H7 (cell line): ENCODE measurements at places on chromosomes 2 and 18. TPM values are rescaled to one million over a fixed set of nuclear protein-coding genes. Genes with fewer than 3 reads are reported as not detected.

- no peak for DNase-seq
These were observed 20.2 kb upstream of the CALCRL start for GRCh38 chr2:187468262-187468661.

GRCh38 chr2:181828122-181828705 lies 63.3 kb upstream of the ITPRID2 start:
- no peak for DNase-seq

- no peak for DNase-seq
These were observed 662.3 kb upstream of the FANCL start for GRCh38 chr2:58903427-58903826.

DNA sequence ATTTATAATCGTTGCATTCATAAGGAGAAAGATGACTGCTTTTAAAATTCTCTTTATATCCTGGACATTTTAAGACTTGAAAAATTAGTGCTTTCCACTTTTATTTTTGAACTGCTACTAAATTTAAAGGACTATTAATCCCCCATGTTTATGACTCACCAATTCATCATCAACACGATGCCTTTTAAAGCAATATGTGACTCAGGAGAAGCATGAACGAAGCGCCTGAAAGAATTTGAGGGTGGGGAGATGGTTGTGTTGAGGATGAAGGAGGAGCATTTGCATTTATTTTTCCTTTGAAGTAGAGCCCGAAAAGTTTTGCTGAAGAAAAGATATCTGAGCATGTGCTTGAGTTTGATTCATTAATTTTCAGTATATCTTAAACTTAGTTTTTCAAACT lies 192.2 kb upstream of the LRRTM1 start:
- DNase-seq, result no peak

GRCh38 chr2:199911877-199912161 lies 726 bp downstream of the C2orf69 start:
- DNase-seq, result no peak

DNA sequence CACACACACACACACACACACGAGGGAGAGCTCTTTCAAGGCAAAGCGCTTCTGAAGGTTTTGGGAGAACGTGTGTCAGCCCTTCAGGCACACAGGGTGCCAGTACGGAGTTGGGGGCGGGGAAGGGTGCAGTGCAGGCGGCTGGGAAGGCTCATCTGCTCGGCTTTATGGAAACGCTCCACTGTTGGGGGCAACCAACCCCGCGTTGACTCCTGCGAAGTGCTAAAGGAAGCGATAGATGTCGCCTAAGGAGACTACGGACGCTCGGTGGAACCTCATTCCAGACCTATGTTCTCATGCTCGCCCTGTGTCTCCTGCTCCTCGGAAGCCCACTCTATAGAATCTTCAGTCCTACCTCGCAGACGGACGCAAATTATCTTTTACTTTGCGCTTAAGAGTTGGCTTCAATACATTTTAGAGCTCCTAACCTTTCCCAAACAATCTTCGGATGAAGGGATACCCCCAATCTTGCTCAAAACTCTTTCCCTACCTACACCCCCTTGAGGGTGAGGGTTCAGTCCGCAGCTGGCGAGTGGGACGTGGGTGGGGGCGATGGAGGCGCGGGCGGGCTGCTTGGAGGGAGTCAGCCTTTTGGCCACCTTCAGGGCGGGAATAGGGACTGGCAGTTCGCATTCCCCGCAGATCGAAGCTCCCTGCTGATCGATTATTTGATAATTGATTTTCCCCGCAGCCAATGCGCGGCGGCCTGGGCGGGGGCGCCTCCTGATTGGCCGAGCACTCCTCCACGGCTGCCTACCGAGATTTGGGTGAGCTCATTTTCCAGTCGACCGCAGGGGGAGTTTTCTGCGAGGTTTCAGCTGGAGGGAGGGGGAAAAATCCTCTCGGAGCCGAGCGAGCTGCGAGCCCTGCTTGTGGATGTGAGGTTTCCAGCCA lies 1.9 kb upstream of the MEIS1 start:
- DNase-seq, result peak; percentile 97

ZNF385B gene
- 0.41 and 0.90 TPM in 2 replicates for total RNA-seq

DNA sequence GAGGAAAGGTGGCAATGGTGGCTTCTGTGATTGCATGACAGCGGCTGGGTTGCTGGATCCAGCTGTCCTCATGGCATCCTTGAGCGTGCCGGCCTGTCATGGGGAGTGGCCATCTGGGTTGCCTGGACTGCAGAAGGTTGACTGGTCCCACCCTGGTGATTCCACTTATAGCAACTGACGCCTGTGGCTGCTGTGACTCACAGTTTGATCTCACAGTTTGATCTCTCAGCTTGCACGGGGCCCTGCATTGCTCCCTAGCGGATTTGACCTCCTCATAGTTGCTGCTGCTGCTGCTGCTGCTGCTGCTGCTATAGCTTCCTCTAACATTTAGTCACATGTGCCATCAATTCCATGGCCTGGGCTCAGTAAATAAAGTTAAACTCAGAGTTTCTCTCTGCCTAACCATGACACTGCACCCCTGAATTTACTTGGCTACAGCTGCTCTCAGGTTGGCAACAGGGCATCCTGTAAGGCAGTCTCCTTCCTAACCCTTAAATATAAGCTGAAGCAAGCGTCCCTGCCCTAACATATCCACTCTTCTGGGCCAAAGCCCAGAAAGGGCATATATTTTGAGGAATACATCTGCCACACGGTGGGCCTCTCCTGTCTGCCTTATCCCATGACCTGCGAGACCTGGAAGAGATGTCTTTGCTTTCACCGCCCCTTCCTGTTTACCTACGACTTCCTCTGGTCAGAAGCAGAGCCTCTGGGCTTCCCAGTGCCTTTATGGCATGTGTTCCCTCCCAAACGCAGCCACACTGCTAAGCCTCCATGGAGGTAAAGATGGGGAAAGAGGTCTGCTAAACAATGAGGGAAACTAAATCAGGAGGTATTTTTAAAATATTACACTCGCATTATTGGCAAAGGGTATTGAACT lies 37.8 kb upstream of the CCDC150 start:
- peak; percentile 15 for DNase-seq

HOXD13 gene
- total RNA-seq, result 0.07 TPM in 1 of 2 replicates, not detected in the other

- DNase-seq, result no peak
These were observed 4.1 kb downstream of the CYRIA start for GRCh38 chr2:16661526-16661925.
